ENCODE measurements at places on chromosomes 3 and 15.
A peak's percentile ranks its signal among the peaks of the same experiment; 100 is the strongest.

GRCh38 chr3:21729888-21730459 lies 21.0 kb downstream of the ZNF385D start:
- DNase-seq: no peak

GRCh38 chr3:162302983-162303624 lies 806.5 kb downstream of the OTOL1 start:
- DNase-seq: no peak

DNA sequence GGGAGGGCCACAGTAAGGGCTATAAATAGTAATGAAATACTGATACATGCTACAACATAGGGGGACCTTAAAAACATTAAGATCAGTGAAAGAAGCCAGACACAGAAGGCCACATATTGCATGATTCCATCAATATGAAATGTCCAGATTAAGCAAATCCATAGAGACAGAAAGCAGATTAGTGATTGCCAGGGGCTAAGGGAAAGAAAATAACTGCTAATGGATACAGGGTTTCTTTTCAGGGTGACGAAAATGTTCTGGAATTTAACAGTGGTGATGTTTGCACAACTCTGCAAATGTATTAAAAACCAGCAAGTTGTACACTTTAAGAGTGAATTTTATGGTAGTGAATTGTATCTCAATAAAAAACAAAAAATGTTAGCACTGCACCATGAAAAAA lies 37.0 kb downstream of the PIK3R4 start:
- DNase-seq: no peak

GRCh38 chr15:76340198-76340802 lies 3.7 kb downstream of the ISL2 start:
- DNase-seq: no peak

DNA sequence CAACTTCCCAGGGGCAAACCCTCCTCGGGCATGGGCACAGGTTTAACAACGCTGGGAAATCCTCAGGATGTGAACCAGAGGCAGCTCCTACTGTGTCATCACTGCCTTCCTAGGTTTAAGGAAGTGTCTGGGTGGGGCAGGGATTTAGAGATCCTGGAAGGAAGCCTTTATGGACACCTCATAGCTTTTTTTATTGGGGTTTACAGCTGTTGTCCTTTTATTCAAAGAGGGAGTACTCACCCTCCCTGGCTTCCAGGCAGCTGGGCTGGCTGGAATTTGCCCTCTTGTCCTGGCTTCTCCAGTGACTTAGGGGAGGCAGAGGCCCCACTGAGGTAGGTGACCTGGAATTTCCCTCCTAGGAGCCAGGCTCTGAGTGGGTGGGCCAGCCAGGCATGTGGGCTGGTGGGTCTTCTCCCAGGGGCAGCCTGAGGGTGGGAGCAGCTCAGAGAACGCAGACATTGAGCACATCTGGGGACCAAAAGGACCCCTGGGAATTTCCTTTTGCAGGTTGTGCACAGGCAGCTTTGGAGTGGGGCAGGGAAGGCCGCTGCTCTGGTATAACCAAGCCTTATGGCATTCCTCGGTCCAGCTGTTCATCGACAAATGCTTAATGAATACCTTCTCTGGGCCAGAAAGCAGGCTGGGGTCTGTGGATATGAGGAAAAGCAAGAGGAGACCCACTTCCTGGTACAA lies 13.5 kb upstream of the FAM3D start:
- DNase-seq: no peak

DNA sequence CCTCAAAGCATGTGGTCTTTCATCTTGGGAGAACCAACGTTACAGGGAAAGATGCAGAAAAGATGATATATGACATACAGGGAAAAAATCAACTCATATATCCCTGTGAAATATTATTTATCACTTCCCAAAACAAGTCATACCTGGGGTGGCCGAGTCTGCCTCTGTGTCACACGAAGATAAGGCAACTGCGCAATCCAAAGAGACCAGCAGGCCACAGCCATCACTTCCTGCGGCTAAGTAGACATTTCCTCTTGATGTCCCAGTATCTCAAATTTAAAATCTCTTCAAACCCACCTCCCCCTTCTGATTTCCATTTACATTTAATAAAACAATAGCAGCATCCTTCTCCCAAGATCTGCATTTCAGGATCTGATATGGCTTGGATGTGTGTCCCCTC lies 71.5 kb downstream of the IGF2BP2 start:
- DNase-seq: no peak

DNA sequence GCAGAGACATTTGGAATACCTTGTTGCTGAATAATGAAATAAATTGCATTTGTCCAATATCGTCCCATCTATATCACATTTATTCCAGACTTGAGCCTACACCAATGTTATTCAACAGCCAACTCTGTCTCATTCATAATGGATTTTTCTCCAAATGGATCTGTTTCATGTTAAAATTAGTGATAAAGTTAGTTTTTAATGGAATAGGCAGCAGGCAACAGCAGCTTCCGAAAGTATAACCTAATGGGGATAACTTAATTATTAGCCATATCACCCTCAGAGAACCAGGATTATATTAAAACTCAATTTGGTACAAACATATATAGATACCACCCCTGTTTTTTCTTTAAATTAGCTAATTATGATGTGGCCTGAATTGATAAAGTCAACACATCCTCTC lies 86.5 kb upstream of the ICE2 start:
- DNase-seq: no peak

GRCh38 chr3:102885289-102885688 lies 450.5 kb downstream of the ZPLD1 start:
- DNase-seq: no peak

GRCh38 chr3:77571971-77572715 lies 532.2 kb downstream of the ROBO2 start:
- DNase-seq: no peak

DNA sequence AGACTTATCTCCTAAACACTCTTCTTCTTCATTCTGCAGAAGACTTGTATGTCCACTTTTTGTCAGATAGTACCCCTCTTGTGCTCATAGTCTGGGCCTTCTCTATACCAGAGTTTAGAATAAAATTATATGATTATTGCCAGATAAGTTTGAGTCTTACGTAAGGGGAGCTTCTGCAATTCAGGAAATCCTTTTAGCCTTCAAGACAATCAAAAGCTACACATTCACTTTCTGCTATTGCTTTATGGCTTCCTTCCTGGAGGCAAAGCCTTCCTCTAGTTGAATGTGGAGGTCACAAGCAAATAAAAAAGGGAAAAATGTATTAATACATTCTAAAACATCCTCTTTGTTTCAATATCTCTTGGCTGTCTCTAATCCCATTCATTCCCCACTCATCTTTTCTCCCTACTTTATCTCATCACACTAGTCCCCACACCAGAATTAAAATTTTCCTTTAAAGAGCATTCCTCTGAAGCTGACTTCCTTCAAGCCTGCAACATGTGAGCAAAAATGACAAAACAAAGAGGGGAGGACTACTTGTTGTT lies 186.8 kb downstream of the CPNE4 start:
- DNase-seq: no peak

- DNase-seq: no peak
Measured at GRCh38 chr3:147318900-147319299, 87.4 kb downstream of the ZIC4 start.

- no peak for DNase-seq
Measured at GRCh38 chr15:98484914-98485313, 163.4 kb upstream of the IGF1R start.

DNA sequence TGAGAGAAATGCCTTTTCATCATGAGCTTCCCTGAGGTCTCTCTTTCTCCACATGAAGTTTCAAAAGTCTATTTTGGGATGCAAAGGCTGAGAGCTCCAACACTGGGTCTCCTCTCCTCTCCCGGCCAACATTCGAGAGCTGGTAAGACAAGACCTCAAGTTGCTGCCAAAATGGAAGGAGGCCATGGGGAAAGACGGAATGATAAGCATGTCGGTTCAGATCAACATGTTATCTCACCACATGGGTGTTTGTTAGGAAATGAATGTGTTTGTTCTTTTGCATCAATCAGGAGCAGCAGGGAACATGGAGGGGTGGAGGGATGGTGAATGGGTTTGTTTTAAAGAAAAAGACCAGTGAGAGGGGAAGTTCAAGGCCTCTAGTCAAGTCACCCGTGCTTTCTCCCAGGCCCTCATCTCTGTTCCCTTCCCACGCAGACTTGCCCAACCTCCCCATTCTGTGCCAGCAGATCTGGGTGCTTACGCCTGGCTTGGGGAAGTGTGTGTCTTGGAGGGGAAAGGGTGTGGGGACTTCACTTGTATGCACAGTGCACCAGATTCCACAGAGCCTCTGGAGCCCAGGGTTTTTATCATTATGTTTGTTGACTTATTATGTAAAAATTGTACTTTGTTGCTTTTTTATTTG lies 23.5 kb upstream of the ATP10A start:
- DNase-seq: no peak

- DNase-seq: no peak
Measured at GRCh38 chr3:12909710-12910109, 68.3 kb upstream of the RPL32 start.

- no peak for DNase-seq
Measured at GRCh38 chr3:131242201-131242600, 139.4 kb upstream of the NUDT16 start.

- no peak for DNase-seq
Measured at GRCh38 chr3:147836330-147836729, 427.2 kb downstream of the ZIC1 start.

- DNase-seq: no peak
Measured at GRCh38 chr3:135964160-135964955, 1.2 kb upstream of the PPP2R3A start.

GRCh38 chr3:40137591-40138295 lies 171.8 kb upstream of the EIF1B start:
- no peak for DNase-seq

GRCh38 chr3:50412231-50412754 lies 53.0 kb upstream of the TMEM115 start:
- no peak for DNase-seq

DNA sequence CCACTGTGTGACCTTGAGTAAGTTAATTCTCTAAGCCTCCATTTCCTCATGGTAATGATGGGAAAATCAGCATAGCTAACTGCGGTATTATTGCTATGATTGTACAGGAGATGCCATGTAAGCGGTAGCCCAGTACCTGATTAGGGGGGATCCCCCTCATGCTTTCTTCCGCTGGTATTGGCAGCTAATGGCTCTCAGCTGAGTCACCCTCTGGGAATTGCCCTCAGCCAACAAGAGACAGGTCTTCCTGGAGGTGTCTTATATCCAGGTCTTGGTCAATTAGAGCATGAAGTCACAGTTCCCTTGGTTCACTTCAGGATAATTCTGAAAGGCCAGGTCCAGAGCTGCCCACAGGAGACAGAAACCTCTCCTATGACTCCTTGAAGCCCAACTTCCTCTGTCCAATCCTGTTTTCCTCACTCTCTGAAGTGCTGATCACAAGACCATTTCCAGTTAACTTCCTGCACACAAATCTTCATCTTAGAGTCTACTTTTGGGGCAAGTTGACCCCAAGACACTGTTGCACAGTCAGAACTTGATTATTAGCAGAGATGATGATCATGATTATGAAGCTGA lies 724.7 kb upstream of the ZNF385D start:
- no peak for DNase-seq

- DNase-seq: no peak
Measured at GRCh38 chr3:142272200-142272891, 47.0 kb upstream of the GK5 start.

DNA sequence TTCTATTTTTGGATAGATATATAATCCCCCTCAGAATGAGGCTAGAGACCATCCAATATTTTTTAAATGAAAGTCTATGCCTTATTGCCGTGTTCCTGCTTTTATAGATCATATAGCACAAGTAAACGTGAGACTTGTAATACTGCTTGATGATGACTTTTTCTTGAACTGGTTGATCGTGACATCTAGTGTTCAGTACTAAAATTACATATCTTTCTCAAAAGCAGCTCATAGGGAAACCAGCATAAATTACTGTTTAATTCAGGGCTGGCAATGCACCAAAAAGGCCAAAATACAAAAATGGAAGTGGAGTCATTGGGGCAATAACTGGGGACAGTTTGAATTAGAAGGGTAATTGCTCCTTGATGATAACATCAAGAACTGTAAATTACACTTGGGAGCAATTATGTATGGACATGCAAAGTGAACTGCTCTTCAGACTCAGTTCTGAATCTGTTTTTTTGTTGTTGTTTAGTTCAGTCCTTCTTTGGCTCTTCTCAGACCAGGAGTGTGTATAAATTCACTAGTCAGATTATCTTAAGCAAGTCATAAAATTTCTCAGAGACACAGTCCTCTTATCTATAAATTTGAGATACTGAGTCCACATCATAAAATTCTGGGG lies 325.3 kb downstream of the THSD4 start:
- DNase-seq: peak; percentile 24

- DNase-seq: no peak
Measured at GRCh38 chr3:167728632-167729323, 5.9 kb downstream of the PDCD10 start.

DNA sequence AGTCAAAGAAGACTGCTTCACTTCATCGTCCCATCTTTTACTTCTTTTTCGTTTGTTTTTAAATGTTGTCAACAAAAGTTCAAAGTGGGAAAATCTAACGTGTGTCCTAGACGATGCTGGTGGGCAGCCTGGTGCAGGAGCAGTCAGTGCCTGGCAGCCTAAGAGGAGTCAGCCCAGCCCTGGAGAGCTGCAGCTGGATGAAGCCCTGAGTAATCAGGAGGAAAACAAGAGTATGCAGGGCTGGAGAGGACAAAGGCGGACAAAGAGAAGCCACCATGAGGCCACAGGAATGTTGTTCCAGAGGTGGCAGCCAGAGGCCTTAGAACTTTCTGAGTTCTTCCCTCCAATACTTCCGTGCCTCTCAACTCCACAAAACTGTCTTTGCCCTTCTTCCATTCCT lies 5.7 kb downstream of the ADAMTS17 start:
- no peak for DNase-seq

GRCh38 chr3:142963516-142964448 lies at the start of gene PAQR9:
Gene PAQR9 (minus strand): TSS chr3:142963674. CDS start chr3:142963336, 338 bp downstream.
- no peak for DNase-seq

GRCh38 chr3:151107701-151108100 lies 22.2 kb downstream of the MED12L start:
- no peak for DNase-seq

DNA sequence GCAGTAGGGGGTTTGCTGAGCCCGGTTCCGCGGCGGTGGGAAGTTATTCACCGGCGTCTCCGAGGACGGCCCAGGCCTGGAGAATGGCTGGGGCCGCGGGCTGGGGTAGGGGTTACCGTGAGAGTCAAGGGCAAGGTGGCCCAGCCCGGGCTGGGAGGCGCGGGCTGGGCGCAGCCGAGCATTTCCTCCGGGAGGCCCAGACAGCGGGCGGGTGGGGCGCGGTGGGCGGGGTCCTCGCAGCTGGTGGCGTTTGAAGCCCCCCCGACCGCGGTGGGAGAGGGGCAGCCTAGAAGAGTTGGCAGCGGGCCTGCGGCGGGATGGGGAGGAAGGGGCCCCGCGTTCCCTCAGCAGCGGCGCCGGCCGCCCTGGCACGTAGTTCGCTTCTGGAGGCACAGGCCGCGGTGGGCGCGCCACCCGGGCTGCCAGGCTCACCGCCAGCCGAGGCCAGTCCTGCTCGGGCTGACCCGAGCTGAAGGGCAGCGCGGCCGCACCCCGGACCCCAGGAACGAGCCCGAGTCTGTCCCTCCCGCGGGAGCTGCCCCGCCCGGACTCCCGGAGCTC lies 960 bp upstream of the KLF13 start:
- DNase-seq: no peak

DNA sequence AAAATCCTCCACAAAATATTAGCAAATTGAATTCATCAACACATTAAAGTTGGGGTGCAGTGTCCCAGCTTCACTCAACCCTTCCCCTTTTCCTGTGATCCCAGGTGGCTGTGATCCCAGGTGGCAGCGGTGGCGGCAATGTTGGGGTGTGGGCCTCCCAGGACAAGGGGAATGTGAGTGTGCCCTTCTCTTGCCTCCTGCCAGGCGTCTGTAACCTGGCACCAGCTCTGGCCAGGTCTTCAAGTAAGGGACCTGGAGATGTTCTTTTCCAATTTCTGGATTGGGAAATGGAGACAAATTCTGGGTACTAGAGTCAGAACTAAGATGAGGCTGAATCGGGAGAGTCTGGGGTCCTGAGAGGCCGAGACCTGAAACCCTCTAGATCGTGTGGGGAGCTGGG lies 20.1 kb downstream of the GOLGA6A start:
- no peak for DNase-seq
